ENCODE measurements at places on chromosomes 16 and 17.

DNA sequence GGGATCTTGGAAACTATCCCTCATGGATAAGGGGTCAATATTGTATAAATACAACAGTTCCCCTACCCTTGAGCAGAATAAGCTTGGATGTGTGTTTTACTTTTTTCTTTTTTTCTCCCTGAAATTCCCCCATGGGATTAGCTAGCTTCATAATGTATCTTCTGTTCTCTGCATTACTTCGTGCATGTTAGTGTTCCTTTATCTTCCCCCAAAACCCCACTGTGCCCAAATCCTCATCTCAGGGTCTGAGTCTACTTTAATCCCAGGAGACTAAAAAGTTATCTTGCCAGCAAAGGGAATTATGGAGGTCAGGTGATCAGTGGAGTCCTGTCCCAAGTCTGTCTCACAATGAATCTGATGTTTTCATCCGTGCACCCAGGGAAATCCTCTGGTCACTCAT, 217.5 kb upstream of the CNTNAP4 start:
- DNase-seq: no peak

DNA sequence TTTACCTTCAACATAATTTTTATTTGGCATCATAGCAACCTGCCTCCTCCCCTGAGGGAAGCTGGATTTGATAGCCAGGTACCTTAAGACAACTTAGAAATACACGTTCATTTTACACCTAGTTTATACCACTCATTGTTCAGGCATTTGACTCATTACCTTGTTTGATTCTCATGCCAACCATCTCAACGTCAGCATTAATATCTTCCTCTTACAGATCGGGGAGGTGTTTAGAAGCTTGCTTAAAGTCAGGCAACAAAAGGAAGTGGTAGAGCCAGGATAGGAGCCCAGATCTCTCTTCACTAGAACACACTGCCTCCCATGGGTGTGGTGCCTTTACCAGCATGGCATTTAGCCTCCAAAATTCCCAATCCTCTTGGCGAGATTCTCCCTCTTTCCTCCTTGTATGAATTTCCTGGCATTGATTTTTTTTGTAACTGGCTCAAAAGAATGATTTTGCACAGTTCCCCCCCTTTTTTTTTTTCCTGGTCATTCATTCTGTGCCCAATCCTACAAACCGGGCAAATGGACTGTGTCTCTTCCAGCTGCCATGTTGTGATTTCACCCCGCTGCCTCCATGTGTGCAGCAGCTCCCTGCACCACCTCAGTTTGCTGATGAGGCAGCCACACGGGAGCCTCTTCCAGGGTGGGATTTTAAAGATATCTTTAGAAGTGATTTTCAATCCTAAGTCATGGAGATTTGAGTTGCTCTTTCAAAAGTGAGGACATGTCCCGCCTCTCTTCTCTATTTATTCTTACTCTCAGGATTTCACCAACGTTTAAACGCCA, 383.6 kb downstream of the UTP18 start:
- no peak for DNase-seq

GRCh38 chr16:84065536-84066132, 23.0 kb upstream of the SLC38A8 start:
- peak; percentile 44 for DNase-seq

GRCh38 chr16:89473136-89473712, 17.1 kb downstream of the ANKRD11 start:
- DNase-seq: no peak

DNA sequence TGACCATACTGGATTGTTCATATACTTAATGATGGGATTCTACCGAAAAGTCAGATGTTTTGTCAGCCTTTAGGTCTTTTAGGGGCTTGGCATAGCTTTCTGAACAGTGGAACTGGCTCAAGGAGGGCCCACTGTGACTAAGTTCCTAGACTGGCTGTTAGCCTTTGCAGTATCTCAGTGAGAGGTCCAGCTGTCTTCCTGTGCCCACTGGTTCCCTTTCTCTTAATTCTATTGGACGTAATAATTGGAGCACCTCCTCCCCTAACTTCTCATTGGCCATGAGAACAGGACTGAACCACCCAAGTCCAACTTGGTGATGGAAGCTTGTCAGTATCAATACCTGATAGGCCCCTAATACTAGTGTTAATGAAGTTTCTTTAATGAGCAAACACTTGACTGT, 13.5 kb downstream of the KPNA2 start:
- no peak for DNase-seq

DNA sequence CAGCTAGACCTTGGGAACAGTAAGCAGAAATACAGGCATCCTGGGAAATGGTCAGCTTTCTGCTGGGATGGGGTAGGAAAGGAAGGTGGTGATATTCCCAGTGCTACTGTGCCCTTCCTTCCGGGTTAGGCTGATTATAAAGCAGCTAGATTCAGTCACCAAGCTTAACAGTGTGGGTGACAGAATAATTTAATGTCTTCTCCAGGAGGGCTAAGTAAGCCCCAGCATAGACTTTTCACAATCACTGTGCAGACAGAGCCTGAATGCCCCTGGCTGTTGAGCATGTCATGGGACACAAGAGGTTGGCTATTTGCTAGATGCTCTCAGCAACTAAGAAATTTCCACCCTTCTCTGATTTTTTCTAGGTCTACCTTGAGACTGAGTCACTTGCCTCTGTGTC, 513.0 kb downstream of the TOX3 start:
- DNase-seq: no peak

DNA sequence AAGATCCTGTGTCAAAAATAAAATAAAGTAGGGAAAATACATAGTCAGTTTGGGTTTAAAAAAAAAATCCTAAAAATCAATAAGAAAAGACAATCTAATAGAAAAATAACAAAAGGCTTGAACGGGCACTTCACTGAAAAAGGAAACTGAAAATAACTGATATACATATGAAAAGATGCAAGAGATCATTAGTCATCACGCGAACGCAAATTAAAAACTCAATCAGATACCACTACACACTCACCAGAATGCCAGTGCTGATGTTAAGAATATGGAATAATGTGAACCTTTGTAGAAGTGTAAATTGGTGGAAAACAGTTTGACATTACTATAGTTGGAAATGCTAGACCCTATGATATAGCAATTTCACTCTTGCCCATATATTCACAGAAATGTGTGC, 14.6 kb downstream of the GNGT2 start:
- no peak for DNase-seq

- DNase-seq: no peak
Observed at GRCh38 chr16:74586948-74587347, 20.0 kb downstream of the GLG1 start.

DNA sequence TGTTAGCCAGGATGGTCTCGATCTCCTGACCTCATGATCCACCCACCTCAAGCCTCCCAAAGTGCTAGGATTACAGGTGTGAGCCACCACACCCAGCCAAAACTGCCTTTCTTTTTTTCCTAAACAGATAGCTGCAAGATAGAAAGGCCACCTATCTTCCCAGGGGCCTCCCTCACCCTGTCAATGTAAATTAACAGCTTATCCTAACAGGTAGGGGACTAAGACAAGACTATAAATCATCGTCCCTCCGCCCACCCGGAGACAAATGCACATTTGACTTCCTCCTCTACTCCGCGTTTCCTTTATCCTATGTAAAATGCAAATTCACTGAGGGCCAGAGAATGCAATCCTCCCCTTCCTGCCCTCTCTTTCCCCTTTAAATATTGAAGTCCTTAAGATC, 71.4 kb downstream of the MARF1 start:
- DNase-seq: no peak

- DNase-seq: no peak
Observed at GRCh38 chr16:69937465-69937951, 13.6 kb upstream of the CLEC18A start.

DNA sequence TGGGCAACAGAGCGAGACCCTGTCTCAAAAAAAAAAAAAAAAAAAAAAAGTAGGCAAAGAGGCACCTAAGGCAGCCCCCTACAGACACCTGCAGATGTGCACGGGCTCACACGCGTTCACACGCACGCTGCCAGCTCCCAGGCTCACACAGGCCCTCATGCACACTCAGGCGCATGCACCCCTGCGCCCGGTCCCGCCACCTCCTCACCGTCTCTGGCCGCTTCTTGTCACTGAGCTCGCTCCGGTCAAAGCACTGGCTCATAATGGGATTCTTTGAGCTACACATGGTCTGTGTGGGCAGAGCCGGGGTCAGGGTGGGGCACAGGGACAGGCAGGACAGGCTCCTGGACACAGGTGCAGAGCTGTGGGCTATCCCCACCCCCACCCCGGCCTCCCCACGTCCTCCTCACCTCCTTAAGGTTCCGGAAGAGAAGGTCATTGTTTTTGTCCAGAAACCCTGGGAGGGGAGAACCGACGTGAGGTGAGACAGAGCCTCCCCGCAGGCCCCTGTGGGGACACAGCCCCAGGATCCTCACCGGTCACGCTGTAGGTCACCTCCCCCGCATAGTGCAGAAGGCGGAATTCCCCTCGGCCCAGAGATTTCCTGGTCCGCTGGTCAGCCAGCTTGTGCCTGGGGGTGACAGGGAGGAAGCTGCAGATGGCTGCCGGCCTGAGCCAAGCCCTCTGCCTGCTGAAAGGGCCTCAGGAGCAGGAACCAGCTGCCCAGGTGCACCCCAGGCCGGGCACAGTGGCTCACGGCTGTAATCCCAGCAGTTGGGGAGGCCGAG, 17.9 kb downstream of the MYO1C start:
- no peak for DNase-seq

- no peak for DNase-seq
Observed at GRCh38 chr17:71505200-71505599, 615.6 kb upstream of the SOX9 start.
